Activated T-helper 2 cell treated with anti-CD3 and anti-CD28 coated beads, Interferon-gamma antibody, Interleukin-2, Interleukin-4, amounts not matched to agents 10 μg/mL and 5 μg/mL and 100 μg/mL, durations not matched to agents 14 hours and 24 hours and 36 hours (primary cell): ENCODE measurements at places on chromosomes 13 and 19. TPM values are rescaled to one million over a fixed set of nuclear protein-coding genes. Genes with fewer than 3 reads are reported as not detected.

The CERS1 gene
- total RNA-seq, result 0.09 and 0.18 TPM in 2 replicates

- H3K27me3 ChIP-seq, result peaks cover 3% of the 10 kb centered on the region
- peaks cover 8% of the 10 kb centered on the region for H3K36me3 ChIP-seq
- peaks cover 14% of the 10 kb centered on the region for H3K4me1 ChIP-seq
- no peak overlapping the region for H3K27ac ChIP-seq
- DNase-seq, result no peak
- no peak overlapping the region for H3K4me3 ChIP-seq
Observed at GRCh38 chr13:100338275-100338674, 249.4 kb downstream of the PCCA start.

DNA sequence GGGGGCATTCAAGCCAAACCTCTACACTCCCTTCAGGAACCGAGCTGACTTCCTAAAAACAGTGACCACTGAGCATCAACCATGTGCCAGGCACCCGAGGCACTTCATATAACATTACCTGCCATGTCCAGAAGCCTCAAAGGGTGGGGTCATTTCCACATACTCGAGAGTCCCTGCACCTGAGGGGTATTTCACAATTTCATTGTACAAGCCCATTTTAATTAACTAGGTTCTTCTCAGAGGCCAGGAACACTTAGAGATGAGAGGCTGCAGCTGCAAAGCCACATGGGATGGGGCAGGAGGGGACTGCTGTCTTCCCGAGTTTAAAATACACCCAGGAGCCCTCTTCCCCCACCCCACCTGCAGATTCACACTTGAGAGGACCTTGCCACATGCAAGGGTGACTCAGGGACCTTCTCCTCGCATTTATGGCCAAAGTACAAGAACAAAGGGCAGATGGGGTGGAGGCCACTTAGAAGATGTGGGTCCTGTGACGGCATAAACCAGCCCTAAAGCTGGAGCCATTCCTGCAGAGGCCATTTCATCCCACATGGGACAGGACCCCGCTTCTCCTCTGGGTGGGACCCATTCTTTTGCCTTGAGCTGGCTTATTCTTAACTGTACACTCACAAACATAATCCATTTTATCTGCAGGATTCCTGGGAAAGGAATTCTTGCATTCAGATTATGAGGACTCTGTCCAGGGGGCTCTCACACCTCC, 43.9 kb downstream of the RAB20 start:
- H3K27ac ChIP-seq, result no peak overlapping the region
- no peaks in the 10 kb centered on the region for H3K4me1 ChIP-seq
- no peak for DNase-seq
- no peaks in the 10 kb centered on the region for H3K36me3 ChIP-seq
- no peaks in the 10 kb centered on the region for H3K27me3 ChIP-seq

GRCh38 chr19:39405958-39406655, 540 bp upstream of the ZFP36 start:
- H3K4me3 ChIP-seq, result peak overlapping the region; percentile 83
- DNase-seq, result peak; percentile 75

DNA sequence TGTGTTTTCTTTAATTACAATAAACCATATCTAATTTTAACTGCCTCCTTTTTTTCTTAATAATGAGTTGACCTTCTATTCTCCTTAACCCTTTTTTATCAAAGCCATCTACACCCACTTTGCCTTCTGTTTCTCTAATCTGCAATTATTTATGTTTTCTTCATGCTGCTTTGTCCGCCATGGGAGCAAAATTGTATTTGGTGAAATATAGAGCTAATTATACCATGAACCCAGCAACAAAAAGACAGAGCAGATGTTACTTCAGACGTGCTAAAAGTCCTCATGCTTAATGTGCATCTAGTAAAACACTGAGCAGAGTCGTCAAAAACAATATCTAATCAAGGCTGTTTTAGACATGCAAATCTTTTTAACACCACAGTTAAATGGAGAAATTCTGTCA, 264.7 kb downstream of the DACH1 start:
- DNase-seq, result no peak
- H3K4me3 ChIP-seq, result no peak overlapping the region
- no peak overlapping the region for H3K27ac ChIP-seq
- no peaks in the 10 kb centered on the region for H3K36me3 ChIP-seq
- no peaks in the 10 kb centered on the region for H3K4me1 ChIP-seq

- H3K4me3 ChIP-seq, result no peak overlapping the region
- peaks cover 62% of the 10 kb centered on the region for H3K36me3 ChIP-seq
- H3K27ac ChIP-seq, result no peak overlapping the region
- no peaks in the 10 kb centered on the region for H3K27me3 ChIP-seq
Observed at GRCh38 chr13:99246100-99246499, 12.1 kb downstream of the GPR18 start.

DNA sequence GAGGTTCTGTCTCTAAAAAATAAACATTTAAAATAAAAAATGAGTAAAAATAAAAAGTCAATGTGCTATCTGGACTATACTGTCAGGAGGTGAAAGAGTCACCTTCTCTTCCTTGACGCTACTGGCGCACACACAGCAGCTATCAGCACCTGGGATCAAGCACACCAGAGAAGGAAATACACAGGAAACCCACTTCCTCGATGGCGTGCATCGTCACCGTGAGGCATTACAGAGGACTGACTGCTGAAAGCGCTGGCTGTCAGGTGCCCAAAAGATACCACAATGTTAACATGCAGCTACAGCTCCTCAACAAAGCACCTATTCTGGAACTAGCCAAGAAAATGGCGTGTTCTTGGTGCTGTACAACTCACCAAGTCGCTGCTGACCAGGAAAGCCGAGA, 6.1 kb downstream of the SLC35E1 start:
- DNase-seq, result peak; percentile 85
- H3K36me3 ChIP-seq, result peaks cover 82% of the 10 kb centered on the region
- peaks cover 35% of the 10 kb centered on the region for H3K4me1 ChIP-seq
- peak overlapping the region; percentile 98 for H3K27ac ChIP-seq

GRCh38 chr13:48580185-48580803, 47.4 kb upstream of the RCBTB2 start:
- no peak overlapping the region for H3K27ac ChIP-seq
- H3K36me3 ChIP-seq, result no peaks in the 10 kb centered on the region
- DNase-seq, result peak; percentile 39
